ENCODE measurements at places on chromosomes 1 and 21.

DNA sequence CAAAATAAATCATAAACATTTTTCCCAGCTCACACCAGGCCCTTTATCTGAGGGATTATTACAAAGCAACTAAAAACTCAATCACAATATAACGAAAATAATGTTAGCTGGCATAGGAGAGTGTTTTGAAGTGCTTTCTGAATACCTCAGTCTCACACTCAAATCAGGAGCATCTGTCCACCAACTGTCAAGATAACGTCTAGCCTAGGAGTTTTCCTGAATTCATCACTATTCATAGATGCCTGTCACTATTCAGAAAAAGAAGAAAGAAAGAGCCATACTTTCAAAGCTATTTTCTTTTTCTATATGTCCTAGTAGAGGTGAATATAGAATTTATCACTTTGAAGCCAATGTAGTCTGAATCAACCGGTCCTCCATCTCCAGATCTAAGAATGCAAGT lies 127.0 kb downstream of the AKT3 start:
- no peak for DNase-seq

GRCh38 chr1:21891081-21891480 lies 46.0 kb downstream of the HSPG2 start:
- DNase-seq = no peak

- no peak for DNase-seq
Measured at GRCh38 chr1:25871704-25872494, 3.6 kb downstream of the PAQR7 start.

DNA sequence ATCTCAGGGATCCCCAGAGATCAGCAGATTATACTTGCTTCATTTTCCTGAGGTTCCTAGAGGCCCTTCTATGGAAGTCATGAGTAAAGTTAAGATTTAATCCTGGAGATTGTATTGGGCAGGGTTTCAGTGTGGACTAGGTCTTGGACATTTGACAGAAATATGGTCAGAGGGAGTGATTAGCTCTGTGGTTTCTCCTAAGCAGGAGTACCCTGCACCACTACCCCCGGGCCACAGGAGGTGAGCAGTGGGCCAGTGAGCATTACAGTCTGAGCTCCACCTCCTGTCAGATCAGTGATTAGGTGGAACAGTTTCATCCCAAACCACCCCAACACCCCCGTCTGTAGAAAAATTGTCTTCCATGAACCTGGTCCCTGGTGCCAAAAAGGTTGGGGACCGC lies 43.2 kb downstream of the PHACTR4 start:
- no peak for DNase-seq

All from SIG-M5 (cell line).